ENCODE measurements at places on chromosomes 7 and 10.

DNA sequence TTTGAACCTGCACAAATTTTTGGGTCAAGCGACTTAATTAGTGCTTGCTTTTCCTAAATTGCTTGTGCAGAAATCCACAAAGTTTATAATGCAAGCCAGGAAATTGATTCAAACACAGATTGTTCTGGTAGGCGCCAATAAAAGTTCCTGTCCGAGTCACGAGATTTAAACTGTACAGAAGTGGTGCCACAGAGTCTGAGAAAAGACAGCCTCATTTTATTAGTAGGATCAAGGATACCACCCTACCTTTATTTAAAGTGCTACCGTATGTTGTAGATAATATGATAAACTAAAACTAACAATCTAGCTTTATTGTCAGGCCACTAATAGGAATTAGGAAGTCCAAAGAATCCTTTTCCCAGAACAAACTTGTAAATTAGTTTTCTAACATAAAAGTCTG lies 696.7 kb downstream of the TNS3 start:
- DNase-seq = no peak

DNA sequence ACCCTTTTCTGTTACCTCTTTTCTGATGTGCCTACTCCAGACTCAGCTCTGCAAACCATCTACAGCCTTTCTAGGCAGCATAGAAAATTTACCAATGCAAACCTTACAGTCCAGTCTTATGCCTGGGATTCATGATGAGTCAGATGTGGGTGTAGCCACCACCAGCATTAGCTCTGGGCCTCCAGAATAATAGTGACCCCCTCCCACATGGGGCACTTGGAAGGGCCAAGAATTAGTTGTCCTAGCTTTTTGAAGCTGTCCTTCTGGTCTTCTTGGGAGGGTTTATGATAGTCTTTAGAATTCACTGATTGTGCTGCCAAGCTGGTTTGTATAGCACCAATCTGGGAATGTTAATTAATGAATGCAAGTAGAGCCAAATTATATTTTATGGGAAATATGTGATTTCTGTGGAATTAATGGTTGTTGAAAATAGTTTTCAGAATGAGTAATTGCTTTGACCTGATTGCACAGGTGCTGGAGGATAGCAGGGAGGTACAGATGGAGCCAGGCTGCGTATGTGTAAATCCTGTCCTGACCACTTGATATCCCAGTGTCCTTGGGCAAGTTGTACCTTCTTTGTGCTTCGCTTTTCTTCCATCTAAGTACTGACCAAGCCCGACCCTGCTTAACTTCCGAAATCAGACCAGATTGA lies 94.8 kb downstream of the CPED1 start:
- no peak for DNase-seq

DNA sequence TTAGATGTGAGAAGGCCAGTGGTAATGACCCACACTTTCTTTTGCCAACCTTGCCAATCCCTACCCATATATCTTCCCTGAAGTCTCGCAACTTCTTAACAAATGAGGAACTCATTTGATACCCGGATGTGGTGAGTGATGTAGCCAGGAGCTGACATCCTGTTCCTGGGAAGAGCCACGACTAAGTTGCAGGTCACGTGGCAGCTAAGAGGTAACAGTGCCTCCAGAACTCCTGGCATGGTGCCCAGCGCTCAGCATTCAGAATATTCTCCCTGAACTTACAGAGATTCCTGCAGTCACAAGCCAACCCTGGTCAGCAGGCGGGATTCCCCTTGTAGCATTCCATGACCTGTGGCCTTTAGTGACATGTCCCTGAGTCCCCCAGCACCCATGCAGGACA lies 282.5 kb downstream of the GALNT17 start:
- DNase-seq = no peak

- DNase-seq = no peak
These were observed 167.7 kb downstream of the TRIL start for GRCh38 chr7:28790467-28790866.

GRCh38 chr10:22183771-22184461 lies 33.9 kb downstream of the EBLN1 start:
- no peak for DNase-seq

DNA sequence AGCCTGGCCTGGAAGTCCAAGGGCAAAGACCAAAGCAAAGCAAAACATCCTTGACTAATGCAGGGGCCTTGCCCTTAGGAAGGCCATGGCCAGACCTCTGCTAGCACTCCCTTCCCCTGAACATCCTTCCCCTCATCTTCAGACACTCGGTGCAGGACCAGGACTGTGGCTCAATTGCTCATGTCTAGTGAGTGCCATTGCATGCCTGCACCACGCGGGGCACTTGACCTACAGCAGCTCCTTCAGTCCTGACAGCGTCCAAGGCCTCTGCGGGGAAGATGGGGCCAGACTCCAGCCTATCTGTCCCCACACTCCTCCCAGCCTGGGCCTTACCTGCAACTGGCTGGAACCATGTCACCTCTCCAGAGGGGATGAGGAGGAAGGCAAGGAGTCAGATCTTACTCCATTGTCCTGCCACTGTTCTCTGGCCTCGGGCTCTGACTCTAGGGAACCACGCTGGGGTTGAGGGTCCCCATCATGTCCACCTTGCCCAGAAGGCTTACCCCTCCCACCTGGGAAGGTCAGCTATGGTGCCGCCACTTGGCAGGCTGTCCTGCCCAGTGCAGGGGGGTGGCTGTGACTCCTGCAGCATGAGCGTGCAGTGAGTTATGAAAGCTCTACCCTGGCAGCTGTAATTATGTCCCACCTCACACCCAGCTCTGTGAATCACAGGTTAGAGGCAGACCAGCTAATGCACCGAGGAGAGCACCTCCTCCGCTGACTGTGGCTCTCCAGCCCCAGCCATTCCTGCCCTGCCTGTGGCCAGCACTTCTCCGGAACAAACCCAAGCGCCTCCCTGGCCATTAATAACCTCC lies 16.1 kb downstream of the DRGX start:
- DNase-seq = no peak
